Lower lobe of right lung (tissue), 2 donors: ENCODE measurements at places on chromosomes 6 and 20. TPM values are rescaled to one million over a fixed set of nuclear protein-coding genes. Genes with fewer than 3 reads are reported as not detected.

Gene GDAP1L1
- not detected for total RNA-seq

GRCh38 chr20:4581838-4582237 lies 139.9 kb upstream of the PRND start:
- DNase-seq = no peak

GRCh38 chr6:156423075-156423474 lies 354.1 kb upstream of the ARID1B start:
- no peak for DNase-seq

- no peak for DNase-seq
These were observed 26.5 kb downstream of the PTPRK start for GRCh38 chr6:128493877-128494276.

GRCh38 chr6:74971633-74972032 lies 234.2 kb downstream of the COL12A1 start:
- DNase-seq = no peak
